ENCODE measurements at places on chromosomes 16 and 17.

- peak; percentile 61 for DNase-seq
These were observed 17.8 kb downstream of the XYLT1 start for GRCh38 chr16:17452922-17453321.

DNA sequence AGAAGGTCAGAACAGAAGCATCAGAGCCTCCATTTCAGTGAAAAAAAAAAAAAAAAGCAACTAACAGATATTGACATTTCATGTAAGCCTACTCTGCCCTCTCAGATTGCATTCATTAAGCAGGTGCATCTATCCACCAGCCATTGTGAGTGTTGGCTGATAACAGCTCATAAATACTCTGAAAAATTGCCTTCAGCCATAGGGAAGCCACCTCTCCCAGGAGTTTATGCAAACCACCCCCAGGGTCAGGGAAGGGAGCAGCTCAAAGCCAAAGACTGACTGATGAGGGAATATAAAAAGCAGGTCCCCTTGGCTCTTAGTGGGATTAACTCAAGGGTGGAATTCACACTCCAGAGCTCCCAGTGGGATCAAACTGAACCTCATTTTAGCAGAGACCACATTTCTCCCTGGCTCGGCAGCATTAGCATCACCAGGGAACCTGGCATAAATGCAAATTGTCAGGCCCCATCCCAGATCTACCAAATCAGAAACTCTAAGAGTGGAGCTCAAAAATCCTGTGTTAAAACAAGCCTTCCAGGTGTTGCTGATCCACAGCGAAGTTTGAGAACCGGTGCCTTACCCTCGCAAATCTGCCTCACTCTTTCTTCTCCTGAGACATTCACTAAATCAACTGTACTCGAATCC, 14.2 kb downstream of the APOH start:
- no peak for DNase-seq

DNA sequence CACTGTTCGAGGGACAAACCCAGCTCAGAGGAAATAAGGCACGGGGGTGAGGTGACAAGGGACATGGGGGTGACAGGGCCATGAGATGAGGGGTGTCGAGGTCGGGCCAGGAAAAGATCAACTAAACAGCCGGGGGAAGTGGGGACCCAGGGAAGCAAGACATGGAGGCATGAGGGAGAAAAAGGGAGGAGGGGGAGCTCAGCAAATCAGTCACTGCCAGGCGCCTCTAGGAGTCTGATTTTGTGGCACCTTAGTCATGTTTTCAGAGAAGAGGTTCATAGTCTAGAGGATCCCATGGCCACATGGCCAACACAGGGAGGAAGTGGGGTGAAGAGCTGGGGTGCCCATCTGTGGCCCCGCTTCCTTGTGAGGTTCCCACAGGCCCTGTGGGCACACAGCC, 814.5 kb downstream of the KCNJ18 start:
- DNase-seq = no peak

DNA sequence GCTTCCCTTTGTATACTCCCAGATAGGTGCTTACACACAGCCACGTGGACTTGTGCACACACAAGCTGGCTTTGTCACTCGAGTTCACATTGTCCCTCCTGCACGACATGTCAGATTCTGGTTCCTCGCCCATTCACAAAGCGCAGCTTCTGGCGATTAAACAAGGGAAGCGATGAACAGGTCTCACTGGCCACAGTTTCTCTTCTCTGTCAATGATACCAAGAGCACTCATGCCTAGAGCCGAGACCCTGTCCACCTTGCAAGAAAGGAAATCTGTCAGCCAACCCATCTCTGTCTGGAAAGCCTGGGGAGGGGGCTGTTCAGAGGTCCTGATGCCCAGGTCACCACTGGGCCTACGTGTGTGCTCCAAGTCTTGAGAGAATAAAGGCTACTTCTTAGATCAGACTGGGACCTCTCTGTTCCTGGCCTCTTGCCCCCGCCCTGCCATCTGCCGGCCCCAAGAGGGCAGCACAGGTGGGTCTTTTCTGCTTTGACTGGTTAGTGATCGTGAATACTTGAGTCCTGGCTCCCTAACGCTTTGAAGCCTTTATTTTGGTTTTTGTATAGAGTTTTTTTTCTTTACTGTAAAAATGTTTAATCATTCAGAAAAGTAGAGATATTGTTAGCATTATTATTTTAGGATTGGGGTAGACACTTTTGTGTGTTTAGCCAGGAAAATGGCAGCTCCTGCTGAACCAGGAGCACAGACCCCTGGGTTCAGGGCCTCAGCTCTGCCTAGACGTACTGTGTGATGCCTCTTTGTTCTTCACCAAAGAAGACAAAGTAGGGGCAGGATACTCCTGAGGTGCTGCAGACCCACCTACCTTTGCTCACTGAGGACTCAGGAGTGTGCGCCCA, 104.7 kb downstream of the MRM1 start:
- peak; percentile 17 for DNase-seq

GRCh38 chr17:36066365-36066985, 2.4 kb downstream of the CCL18 start:
- no peak for DNase-seq

GRCh38 chr17:5511401-5512225, 25.2 kb downstream of the MIS12 start:
- DNase-seq = peak; percentile 37

- DNase-seq = no peak
These were observed 479.9 kb upstream of the RBFOX1 start for GRCh38 chr16:6852643-6853225.

- DNase-seq = no peak
These were observed 33.0 kb upstream of the TOM1L1 start for GRCh38 chr17:54867634-54868033.

DNA sequence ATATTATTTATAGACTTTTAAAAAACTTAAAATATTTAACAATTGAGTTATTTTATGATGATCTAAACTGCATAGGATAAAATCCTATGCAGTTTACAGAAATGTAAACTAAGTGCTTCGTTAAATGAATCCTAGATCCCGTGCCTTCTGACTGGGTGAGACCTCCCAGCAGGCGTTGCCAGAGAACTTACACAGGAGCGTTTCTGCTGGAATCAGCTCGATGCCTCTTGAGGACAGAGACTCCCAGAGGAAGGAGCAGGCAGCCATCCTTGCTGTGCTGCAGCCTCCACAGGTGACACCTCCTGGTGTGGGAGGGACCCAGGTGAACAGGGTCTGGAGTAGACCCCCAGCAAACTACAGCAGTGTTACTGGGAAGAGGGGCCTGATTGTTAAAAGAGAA, 160.4 kb downstream of the WWOX start:
- no peak for DNase-seq

DNA sequence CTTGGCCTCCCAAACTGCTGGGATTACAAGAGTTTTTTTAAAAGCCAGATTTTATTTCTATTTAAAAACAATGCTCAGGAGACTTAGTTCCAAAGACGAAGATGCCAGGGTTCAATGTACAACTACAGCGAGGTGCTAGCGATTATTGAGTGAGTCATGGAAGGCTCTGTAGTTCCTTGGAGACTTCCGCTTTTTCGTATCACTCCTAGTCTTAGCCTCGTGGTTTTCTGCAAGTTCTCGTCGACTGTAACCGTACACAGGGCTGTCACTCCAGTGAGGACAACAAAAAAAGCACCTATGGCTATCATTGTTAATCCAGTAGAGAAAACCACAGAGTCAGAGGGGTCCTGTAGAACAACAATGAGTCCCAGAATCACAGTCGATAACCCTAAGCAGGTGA, 22.7 kb upstream of the ZC3H7A start:
- no peak for DNase-seq

GRCh38 chr16:18047761-18048160, 288.8 kb downstream of the NPIPA8 start:
- no peak for DNase-seq

DNA sequence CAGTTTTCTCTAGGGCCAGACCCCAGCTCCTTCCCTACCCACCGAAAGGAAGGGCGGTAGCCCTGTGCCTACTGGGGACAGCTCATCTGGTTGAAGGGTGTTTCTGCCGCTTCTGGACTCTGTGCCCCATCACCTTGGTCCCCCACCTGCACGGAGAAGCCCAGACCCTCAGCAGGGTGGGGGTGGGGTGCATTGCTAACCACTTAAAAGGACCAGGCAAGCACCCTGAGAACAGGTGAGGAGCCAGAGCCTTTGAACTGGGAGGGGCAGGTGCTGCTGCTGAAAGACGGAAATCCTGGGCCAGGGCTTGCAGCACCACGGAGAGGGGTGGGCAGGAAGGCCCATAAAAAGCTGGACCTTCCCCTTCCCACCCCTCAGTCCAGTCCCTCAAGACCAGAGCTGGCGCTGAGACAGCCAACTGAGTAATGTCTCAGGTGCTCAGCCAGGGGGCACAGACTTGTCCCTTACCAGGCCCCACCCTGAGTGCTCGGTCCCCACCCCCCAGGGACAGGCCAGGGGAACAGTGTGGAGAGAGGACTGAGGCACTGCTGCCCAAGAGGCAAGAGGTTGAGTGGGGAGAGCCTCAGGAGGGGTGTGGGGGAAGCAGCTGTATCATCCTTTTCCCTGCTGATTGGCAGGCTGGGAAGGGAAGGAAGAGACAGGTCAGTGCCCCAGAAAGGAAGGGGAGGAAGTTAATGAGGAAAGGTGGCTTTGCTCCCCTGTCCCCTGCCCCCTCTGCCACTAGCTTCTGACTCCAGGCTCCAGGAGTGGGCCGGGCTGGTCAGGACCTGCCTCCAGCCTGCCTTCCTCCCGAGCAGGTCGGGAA, 10.9 kb upstream of the SP2 start:
- no peak for DNase-seq

DNA sequence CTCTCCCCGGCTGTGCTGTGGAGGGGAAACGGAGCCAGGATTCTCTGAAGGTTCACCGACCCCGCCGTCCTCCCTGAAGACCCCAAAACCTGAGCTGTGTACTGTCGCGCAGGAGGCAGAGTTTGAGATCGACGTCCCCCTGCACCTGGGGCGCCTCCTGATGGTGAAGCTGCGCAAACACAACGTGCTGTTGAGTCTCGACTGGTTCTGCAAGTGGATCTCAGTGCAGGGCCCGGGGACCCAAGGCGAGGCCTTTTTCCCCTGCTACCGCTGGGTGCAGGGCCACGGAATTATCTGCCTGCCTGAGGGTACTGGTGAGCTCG, 62.6 kb upstream of the TEKT1 start:
- DNase-seq = no peak

DNA sequence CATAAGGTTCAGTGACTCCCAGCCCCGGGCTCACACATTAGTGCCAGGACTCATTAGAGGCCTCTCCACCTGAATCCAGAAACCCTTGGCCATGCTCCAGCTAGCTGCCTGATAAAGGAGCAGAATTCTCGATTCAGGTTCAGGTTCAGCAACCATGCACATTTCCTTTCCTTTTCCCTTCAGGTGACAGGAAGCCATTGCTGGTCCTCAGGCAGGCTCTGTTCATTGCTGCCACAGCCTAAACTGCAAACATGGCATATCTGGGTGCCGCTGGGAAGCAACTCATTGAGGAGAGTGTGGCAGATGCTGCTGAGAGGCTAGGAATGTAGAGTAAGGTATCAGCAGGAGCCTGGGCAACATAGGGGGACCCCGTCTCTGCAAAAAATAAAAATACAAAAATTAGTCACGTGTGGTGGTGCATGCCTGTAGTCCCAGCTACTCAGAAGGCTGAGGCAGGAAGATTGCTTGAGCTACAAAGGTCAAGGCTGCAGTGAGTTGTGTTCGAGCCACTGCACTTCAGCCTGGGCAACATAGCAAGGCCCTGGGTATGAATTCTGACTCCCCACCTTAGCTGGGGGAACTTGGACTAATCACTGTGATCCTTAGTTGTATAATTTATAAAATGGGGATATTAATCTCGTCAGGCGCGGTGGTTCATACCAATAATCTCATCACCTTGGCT, 28.7 kb downstream of the ARL4D start:
- DNase-seq = no peak

DNA sequence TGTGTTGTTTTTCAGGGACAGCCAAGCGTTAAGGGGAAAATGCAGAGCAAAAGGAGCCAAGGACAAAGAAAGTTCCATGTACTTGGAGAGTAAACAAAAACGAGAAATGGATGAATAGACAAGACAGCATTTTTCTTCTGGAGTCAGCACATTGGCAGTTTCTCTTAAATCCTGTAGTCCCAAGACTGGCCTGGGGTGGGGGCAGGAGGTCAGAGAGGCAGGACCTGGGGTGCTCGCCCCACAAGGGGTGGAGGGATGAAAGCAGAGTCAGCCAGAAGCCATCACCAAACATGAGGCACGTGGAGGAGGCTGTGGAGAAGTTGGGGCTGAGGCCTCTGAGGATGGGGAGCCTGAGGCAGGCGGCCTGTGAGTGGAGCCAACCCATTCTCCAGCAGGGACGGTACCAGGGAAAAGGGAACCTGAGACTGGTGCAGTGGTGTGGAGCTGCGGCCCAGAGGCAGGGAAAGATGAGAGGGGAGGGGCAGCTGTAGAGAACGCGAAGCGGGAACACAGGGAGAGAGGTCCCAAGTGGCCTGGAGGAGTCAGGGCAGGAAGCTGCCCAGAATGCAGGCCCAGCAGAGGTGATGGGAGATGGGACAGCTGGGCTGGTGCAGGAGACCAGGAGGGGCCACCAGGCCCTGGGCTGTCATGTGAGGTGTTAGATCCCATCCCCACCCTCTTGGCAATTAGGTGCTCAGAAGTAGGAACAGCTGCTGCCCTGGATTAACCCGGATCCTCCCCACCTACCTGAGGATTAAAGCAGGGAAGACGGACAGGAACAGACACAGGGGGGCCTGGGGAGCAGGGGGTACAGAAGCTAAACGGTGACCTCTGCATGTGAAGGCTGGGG, 3.3 kb downstream of the TLCD3B start:
- DNase-seq = no peak

- DNase-seq = no peak
These were observed 25.3 kb downstream of the SPACA3 start for GRCh38 chr17:33016920-33017319.

DNA sequence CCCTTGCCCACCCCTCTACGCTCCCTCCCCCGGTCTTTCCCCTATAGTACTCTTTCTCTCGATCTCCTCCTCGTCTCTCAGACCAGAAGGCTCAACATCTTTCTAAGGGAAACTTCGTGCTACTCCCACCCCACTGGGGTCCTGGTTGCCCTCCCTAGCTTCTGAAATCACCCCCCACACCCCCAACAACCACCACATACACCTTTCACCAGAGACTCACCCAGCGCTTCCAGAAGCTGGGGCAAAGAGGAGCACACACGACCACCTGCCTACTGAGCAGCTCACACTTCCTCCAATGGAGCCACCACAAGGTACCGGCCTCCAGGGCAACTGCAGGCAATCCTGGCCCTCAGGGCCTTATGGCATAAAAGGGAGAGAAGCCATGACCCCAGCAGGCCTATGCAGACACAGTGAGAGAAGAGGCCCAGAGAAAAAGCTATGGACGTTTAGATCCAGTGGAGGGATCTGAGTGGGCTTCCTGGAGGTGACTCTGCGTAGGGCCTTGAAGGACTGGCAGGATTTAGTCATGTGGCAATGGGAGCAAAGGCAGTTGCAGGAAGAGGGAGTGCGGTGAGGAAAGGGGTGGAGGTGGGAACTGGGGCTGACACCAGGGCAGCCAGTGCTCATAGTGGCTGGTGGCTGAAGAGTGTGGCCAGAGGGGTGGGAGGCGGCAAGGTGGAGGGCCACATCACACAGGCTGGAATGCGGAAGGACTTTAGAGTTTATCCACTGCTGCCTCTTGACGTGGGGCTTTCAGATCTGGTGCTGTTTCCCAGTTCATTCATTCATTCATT, 12.1 kb upstream of the TMEM92 start:
- DNase-seq = no peak

- DNase-seq = peak; percentile 85
These were observed 33.4 kb downstream of the CDH13 start for GRCh38 chr16:82660075-82660645.
